ENCODE measurements at places on chromosomes 2 and 18.

- DNase-seq, result no peak
Observed at GRCh38 chr2:158153270-158154015, 51.8 kb downstream of the UPP2 start.

GRCh38 chr18:69596345-69596744, 195.7 kb downstream of the DOK6 start:
- DNase-seq, result no peak

DNA sequence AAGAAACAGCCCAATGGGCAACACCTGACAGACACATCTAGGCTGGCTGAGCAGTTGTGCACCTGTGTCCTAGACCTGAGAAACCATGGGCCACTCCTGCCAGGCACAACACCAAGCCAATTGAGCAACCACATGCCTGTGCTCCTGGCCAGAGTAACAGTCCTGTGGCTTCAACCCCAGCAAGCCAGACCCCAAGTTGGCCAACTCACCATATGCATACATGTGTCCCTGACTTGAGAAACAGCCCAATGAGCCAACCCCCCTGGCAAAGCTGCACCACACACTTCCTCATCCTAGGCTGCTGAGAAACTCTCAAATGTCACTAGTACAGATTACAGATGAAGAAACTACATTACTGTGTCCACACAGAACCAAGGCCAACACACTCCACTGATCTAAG, 36.6 kb downstream of the USP34 start:
- no peak for DNase-seq

GRCh38 chr18:48552130-48552529, 13.3 kb downstream of the CTIF start:
- DNase-seq, result no peak

DNA sequence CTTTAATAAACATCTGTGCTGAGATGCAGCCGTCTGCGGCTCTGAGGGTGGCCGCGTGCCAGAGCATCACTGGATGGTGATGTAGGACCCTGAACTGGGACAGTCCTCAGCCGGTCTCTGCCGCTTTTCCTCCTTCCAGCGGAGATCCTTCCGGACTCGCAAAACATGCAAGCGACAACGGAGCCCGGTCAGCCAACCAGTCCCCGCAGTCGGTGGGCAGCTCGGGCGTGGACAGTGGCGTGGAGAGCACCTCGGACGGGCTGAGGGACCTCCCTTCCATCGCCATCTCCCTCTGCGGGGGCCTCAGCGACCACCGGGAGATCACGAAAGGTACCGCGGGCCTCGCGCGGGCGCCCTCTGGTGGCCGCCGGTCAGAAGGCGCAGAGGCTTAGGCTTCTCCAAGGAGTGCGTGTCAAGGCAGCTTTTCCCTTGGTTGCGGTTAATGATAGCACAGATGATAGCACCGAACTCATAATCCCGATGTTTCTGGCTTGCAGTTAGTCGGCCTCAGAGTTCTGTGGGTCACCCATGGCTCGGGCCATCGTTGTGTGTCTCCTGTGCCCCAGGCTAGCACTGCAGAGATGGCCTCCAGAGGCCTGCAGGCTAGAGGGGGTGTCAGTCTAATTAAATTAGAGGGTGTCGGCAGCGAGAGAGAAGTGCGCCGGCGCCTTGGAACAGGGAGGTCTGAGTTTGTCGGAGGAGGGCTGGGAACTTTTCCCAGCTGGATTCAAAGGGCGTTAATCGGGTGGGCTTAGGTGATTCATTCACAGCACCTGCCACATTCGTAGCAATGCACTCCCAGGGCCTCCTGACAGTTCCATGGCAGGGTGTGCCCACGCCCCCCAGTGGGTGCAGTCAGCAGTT, 38.5 kb downstream of the LPIN1 start:
- DNase-seq, result peak; percentile 66
